Stimulated activated CD4-positive, alpha-beta T cell treated with anti-CD3 and anti-CD28 coated beads, Interleukin-4, amount 100 ng/mL, for 4 hours (primary cell): ENCODE measurements at places on chromosomes 5 and 9.

DNA sequence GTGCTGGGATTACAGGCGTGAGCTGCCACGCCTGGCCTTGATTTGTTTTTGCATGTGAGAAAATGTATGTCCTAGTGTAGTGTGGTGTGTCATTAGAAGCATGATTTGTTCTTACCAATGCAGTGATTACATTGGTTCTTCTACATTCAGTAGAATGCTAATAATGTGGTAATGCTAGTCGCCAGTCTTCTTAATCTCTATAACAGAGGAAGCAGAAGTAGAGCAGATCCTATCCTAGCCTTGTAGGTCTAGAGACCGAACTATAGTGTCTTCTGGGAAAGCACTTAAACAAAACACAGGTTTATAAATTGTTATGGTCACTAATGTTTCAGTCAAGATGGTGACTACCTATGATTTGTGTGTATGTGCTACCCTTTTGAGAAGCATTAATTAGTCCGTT lies 197.5 kb upstream of the DMRT1 start:
- no peak for DNase-seq

DNA sequence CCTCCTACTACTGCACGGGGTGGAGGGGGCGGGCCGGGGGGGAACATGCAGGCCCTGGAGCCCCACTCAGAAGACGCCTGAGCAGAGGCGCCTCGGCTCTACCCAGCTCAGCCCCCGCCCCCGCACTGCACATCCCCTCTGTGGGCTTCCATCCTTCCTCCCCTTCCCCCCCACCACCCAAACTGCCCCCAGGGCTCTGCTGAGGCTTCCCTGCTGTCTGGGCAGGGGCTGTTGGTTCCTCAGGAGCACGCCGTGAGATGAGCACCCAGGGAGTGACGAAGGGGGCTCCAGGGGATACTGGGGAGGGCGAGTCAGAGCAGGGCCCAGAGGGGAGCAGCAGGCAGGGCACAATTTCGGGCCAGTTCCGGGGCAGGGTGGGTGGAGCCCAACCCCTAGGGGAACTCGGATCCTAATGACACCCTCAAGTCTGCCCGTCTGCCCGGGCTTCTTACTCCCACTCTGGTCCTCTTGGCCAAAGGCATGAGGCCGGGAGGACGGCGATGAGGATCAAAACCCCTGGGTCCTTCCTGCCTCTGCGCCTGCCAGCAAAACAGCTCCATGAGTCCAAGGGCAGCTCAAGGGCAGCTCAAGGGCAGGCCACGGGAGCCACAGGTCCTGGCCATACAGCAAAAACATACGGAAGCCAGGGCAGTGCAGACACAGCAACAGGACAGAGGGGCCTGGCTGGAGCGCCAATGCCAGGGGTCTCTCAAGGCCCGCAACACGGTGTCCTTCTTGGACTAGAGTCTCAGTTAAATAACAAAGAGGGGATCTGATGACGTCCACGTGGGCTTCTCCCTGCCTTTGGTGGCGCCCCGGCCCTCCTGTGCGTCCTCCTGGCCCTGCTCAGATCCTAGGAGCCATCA lies 200.9 kb downstream of the AUH start:
- no peak for DNase-seq

DNA sequence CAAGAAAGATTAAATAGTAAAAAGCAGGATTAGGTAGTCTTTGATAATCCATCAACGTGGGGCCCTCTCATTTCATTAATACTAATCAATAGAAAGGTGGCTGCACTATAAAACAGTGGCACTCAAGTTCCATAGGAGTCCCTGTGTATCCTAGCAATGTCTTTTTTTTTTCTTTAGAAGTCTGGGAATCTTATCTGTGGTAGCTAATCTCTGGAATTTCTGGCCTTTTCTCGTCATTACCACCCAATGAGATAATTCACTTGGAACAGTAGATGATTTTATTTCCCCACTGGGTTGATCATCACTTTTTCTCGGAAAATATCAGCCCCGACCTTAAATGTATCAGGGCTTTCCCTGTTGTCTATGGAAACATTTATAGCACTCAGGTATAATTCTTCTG lies 86.8 kb upstream of the CDH6 start:
- no peak for DNase-seq

DNA sequence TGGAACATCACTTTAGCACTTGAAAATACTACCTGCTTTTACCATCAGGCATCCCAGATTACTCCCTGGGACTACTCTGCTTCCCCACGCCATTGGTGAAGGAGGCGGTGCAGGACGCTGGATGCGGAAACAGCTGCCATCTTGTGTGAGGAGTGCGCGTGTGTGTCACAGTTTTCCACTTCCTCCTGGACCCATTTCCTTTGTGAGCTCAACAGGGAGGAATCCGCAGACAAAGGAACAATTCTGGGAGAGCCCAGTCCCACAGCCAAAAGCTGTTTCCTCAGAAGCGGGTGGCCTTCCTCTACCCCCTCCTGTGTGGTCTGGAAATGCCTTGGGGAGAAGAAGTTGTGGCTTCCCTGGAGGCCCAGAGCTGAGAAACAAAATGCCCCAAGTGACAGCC lies 16.8 kb downstream of the AFAP1L1 start:
- DNase-seq = no peak

GRCh38 chr9:83962165-83962564 lies 17.9 kb downstream of the HNRNPK start:
- no peak for DNase-seq

GRCh38 chr9:2157277-2158110 lies 142.3 kb downstream of the SMARCA2 start:
- peak; percentile 21 for DNase-seq

- DNase-seq = no peak
These were observed 67.2 kb upstream of the STC2 start for GRCh38 chr5:173395257-173395932.

- no peak for DNase-seq
These were observed 1008.3 kb downstream of the DNAH5 start for GRCh38 chr5:12936221-12936620.

- no peak for DNase-seq
These were observed 51.4 kb downstream of the ABCA1 start for GRCh38 chr9:104876587-104876986.

GRCh38 chr5:101728933-101729332 lies 567.2 kb downstream of the SLCO4C1 start:
- no peak for DNase-seq

- peak; percentile 44 for DNase-seq
These were observed 1.0 kb downstream of the SIT1 start for GRCh38 chr9:35649431-35650340.

GRCh38 chr5:114447084-114447773 lies 85.4 kb downstream of the KCNN2 start:
- no peak for DNase-seq

DNA sequence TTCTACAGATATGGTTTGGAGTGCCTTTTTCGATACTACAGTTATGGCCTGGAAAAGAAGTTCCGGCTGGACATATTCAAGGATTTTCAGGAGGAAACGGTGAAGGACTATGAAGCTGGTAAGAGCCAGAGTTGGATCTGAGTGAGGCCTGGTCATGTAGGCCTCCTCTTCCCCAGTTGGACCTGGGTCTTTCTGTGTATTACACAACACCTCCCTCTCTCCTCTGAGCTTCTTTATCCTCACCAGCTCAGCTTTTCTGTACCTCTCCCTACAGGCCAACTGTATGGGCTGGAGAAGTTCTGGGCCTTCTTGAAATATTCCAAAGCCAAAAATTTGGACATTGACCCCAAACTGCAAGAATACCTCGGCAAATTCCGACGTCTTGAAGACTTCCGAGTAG lies 39.2 kb downstream of the FAXDC2 start:
- DNase-seq = no peak

GRCh38 chr5:84411832-84412605 lies 27.3 kb upstream of the EDIL3 start:
- no peak for DNase-seq

DNA sequence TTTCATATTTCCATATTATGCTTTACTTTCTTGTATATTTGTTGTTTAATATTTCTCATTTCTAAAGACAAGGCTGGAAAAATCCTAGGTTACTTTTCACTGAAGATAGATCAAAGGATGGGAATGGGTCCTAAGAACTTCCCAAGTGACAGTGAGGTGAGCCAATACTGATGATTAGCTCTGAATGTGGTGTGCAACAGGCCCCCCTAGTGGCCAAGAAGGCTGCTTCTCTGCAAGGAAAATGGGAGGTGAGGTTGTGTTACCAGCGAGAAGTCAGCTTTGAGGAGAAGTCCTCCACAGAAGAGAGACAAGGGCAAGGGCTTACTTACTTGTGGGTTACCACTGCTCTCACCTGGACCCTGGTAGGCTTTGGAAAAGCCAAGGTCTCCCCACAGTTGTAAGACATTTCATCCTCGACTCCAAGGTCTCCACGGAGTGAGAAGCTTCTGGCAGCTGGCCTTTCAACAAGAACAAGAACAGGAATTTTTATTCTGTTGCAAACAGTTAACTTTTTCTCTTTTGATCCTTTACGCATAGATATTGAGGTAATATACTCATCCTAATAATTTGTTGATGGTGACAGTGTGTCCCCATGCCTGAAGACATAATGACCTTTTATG lies 69.9 kb downstream of the MAMDC2 start:
- DNase-seq = no peak

DNA sequence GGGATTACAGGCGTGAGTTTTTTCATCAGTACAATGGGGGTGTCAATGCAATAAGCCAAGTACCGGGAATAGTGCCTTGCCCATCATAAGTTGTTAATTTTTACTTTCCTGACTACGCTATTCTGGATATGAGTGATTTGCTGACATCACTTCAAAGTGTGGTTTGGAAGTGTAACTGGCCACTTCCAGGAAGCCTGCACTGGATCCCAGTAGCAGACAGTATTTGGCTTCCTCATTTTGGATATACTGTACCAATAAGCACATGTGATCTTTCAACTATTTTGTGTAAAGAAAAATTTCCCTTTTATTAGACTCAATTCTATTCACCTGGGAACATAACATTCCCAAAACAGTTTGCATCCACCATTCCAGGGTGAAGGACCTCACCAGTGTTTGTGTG lies 417.7 kb upstream of the KLF4 start:
- no peak for DNase-seq

- no peak for DNase-seq
These were observed 40.5 kb downstream of the NCS1 start for GRCh38 chr9:130212543-130213297.

DNA sequence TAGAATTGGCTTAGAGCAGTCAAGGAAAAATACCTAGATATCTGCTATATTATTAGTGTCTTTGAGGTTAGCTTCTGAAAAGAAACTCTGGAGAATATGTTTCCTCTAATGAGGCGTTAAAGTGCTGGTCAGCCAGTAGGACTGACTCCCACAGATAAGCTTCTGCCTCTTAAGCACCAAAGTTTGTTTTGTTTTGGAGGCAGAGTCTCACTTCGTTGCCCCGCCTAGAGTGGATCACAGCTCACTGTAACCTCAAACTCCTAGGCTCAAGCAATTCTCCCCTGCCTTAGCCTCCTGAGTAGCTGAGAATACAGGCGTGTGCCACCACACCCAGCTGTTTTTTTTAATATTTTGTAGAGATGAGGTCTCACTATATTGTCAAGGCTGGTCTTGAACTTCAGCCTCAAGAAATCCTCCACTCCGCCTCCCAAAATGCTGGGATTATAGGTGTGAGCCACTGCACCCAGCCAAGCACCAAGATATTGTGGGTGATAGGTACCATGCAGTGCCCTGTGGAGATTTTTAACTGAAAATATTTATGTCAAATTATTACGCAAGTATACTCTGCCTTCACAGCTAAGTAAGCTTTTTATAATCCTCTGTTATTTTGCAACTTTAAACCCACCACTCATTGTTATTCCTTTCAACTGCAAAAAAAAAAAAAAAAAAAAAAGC lies 24.7 kb upstream of the TMEM171 start:
- no peak for DNase-seq

GRCh38 chr9:22265038-22265437 lies 181.6 kb upstream of the DMRTA1 start:
- no peak for DNase-seq

- no peak for DNase-seq
These were observed 21.5 kb downstream of the VAV2 start for GRCh38 chr9:133970581-133971058.

DNA sequence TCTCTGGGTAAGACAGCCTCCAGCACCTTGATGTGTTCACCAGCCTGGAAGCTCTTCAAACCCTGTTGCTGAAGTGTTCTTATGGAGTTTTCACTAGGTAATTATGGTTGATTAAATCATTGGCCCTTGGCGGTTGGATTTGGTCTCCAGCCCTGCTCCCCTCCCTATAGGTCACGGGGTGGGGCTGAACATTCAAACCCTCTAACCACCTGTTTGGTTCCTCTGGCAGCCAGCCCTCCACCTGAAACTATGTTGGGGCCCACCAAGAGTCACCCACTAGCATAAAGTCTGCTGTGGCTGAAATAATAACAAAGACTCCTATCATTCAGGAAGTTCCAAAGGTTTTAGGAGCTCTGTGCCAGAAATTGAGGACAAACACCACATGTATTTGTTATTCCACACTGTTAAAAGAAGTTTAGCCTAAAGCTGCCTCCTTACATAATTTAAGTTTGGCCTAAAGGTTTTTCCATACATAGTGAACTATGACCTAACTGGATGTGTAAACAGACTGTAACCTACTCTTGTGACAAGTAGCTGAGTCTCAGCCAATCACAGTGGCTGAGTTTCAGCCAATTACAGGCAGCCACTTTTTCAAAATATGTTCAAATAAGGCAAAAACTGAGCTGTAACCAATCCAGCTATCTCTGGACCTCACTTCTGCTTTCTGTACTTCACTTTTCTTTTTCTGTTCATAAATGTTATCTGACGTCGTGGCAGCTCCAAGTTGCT lies 34.8 kb downstream of the TMEM252 start:
- DNase-seq = no peak

DNA sequence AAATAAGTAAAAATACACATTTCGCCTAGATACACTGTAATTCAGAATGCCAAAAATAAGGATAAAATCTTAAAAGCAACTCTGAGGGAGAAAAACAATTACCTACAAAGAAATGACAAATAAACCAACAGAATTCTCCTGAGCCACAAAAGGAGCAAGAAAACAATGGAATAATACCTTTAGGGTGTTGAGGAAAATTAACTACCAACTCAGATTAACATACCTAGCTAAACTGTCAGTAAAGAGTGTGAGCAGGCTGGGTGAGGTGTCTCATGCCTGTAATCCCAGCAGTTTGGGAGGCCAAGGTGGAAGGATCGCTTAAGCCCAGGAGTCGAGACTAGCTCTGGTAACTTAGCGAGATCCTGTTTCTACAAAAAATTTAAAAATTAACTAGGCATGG lies 81.5 kb downstream of the C9orf50 start:
- DNase-seq = no peak

GRCh38 chr5:175021841-175022625 lies 297.7 kb downstream of the MSX2 start:
- no peak for DNase-seq

DNA sequence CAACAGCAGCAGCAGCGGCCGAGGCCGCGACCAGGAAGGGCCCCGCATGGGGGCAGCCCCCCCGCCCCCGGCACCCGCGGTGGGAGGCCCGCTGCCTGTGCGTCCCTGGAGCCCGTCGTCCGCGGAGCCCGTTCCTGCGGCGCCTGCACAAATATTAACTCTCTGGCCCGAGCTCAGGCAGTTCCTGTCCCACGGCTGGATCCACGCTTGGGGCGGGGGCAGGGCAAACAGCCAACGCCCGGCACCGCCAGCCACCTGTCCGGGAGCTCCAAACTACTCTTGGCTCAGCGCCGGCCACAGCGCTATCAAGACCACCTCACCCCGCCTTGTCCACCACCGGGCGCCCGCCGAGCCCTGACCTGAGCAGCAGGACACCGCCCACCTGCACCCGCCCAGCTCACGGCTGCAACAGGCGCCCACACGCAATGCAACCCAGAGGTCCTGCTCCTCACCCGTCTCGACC lies at the start of gene LRRC26:
Gene LRRC26 (minus strand): TSS at position 156 of the 463 bp plus-strand sequence. CDS start 108 bp downstream, at position 48.
- DNase-seq = no peak

GRCh38 chr9:127346584-127346983 lies 50.4 kb upstream of the SLC2A8 start:
- DNase-seq = no peak

GRCh38 chr5:147538236-147538635 lies 28.4 kb upstream of the DPYSL3 start:
- DNase-seq = no peak
